ENCODE measurements at places on chromosomes 12 and 14.
A peak's percentile ranks its signal among the peaks of the same experiment; 100 is the strongest.

DNA sequence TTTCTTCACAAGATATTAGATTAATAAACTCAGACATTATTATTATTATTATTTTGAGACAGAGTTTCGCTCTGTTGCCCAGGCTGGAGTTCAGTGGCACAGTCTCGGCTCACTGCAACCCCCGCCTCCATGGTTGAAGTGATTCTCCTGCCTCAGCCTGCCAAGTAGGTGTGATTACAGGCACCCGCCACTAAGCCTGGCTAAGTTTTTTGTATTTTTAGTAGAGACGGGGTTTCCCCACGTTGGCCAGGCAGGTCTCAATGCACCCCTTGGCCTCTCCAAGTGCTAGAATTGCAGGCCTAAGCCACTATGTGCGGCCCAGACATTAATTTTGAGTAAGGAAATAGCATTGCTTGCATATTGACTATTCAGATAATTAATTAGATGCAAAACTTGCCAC is 554.9 kb upstream of the LRFN5 start:
- no peak for DNase-seq

DNA sequence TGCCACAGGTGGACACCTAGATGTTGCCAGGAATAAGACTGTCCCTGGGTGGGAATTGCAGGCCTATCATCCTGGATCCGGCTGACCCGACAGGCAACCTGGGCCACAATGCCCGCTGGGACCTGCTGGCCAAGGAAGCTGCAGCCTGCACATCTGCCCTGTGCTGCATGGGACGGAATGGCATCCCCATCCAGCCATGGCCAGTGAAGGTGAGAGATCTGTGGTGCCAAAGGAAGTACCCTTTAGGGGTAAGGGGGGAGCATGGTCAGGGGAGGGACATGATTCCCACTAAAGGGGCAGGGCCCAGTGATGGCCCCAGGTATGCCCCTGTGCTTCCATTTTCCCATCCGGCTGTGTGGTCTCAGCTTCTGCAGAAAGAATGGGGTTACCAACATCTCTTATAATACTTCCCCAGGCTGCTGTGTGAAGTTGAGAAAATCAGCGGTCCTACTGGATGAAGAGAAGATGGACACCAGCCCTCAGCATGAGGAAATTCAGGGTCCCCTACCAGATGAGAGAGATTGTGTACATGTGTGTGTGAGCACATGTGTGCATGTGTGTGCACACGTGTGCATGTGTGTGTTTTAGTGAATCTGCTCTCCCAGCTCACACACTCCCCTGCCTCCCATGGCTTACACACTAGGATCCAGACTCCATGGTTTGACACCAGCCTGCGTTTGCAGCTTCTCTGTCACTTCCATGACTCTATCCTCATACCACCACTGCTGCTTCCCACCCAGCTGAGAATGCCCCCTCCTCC is 8.6 kb upstream of the OAS2 start:
- DNase-seq = no peak

- no peak for DNase-seq
Measured at GRCh38 chr14:98101323-98101722, 1170.7 kb downstream of the BCL11B start.

- DNase-seq = no peak
Measured at GRCh38 chr12:11650286-11651281, 1.1 kb downstream of the ETV6 start.

- no peak for DNase-seq
Measured at GRCh38 chr12:9883175-9883574, 1.9 kb downstream of the KLRF2 start.

GRCh38 chr12:85260896-85261295 is 19.1 kb upstream of the ALX1 start:
- no peak for DNase-seq

- DNase-seq = no peak
Measured at GRCh38 chr14:64253672-64254071, 40.5 kb downstream of the ESR2 start.

DNA sequence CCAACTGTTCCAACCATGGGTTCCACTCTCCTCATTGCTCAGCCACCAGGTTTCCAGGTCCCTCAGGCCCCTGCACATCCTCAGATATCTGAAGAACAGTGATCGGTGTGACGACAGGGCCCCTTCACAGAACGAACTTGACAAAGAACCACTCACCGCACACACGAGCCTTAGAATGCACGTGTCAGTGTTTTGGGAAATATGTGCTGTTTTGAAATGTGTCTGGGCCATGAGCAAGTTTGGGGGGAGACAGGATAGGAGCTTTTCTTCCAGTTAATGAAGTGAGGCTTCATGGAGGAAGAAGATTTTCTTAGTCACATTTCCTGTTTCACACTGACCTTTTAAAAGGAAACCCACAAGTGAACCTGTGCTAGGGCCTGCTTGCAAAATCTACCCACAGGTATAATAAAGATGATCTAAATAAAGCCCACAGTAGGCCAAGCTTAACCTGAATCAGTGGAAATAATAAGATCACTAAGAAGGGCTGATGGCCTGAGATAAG is 58.6 kb downstream of the ZFP36L1 start:
- no peak for DNase-seq

DNA sequence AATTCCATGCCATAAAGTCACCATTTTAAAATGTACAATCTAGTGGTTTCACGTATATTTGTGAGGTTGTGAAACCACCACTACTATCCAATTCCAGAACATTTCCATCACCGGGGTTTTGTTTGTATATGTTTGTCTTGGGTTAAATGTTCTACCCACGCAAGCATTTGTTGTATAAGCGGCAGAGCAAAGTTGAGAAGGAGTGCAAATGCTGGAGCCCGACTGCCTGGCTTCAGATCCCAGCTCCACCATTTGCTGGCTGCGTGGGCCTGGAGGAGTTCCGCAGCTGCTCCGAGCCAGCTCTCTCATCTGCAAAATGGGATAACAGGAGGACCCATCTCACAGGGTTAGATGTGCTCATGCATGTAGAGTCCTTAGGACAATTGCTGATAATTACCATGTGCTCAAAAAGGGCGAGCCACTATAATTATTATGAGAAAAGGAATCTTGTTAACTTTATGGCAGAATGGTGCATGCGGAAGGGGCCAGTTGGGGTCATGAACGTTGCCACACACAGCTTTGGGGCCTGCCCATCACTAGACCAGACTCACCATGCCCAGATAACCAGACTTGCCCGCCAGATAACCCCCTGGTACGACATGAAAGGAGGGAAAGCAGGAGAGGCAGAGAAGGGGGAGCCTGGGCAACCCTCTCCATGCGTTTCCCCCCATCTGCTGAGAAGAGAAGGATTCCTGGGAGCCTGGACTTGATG is 6.4 kb downstream of the ACTN1 start:
- no peak for DNase-seq

GRCh38 chr14:94880876-94881275 is 111.0 kb upstream of the GSC start:
- DNase-seq = no peak

- DNase-seq = no peak
Measured at GRCh38 chr12:57629897-57630471, 3.0 kb downstream of the B4GALNT1 start.

DNA sequence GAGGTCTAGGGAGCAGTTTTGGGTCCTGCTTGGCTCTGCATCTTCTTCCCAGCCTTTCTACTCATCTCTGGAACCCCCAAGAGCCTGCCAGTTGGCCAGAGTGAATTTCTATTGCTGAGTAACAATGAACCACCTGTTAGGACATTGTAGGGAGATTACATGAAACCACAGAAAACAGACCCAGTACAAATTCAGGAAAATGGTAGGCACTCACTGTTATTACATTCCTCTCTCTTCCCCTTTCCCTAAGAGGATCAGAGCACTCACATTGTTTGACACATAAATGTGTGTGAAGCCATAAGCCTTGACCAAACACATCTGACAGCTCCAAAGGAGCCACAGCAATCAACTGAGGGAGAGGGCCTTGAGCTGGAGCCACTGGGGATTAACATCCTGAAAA is 216.1 kb downstream of the TMEM132D start:
- DNase-seq = no peak

DNA sequence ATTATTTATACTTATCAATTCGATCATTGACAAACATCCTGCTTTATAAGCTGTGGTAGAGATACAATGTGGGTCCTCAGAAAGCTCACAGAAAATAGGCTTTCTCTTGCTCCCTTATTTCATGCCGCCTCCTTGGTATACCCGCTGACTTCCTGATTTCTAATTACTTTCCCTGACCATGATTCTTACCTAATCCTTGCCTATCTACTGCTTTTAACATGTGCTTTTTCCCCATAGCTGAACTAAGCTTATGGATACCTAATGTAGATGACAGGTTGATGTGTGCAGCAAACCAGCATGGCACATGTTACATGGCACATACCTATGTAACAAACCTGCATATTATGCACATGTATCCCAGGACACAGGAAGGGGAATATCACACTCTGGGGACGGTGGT is 65.1 kb downstream of the ITPR2 start:
- no peak for DNase-seq

- no peak for DNase-seq
Measured at GRCh38 chr12:98939926-98940325, 294.8 kb downstream of the APAF1 start.

DNA sequence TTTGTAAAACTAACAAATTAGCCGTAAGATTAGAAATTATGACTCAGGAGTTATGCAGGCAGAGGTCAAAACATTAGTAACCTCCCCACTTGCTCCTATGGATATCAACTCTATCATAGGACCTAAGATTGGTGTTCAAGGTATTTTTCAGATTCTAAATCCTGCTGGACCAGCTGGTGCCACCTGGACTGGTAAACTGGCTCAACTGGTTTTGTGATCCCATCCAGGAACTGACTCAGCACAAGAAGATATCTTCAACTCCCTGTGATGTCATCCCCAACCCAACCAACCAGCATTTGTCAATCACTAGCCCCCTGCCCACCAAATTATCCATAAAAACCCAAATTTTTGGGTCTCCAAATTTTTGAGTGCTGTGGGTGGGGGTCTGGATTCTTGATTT is 98.1 kb upstream of the OR4E1 start:
- DNase-seq = no peak

DNA sequence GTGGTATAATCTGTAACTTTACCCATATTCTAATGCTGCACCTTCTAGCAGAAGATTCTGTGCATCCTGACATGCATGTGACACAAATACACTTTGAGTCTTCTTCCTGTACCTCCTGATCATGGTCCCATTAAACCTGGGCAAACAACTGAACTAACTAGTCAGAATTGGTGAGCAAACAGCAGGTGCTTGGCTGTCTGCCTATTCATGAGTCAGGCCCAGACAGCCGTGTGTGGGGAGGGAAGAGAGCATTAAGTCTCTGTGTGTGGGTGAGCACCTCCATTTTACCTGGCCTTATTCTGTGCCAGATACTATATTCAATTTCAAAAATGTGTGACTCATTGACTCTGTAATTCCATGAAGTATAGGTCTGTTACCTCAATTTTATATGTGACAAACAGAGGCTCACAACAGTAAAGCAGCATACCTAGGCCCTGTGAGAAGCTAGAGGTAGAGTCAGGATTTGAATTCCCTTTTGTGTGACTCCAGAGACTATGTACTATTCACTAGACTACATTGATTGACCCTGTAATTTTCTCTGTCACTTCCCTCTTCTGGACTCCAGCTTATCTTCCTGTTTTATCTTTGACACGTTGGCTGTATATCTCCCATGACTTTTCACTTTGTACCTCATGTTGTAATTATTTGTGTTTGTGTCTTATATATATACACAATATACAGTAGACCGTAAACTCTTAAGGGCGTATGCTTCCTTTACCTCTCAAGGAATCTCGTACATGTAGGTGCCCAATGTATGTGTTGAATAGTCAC is 32.2 kb downstream of the SUSD6 start:
- no peak for DNase-seq

- DNase-seq = no peak
Measured at GRCh38 chr12:97941686-97942354, 479.2 kb downstream of the RMST start.

GRCh38 chr14:56709201-56709600 is 101.1 kb downstream of the OTX2 start:
- no peak for DNase-seq

GRCh38 chr14:91015435-91015834 is 45.0 kb downstream of the RPS6KA5 start:
- DNase-seq = no peak

- no peak for DNase-seq
Measured at GRCh38 chr12:60185060-60185459, 589.2 kb downstream of the SLC16A7 start.

- DNase-seq = no peak
Measured at GRCh38 chr12:87231818-87232217, 797.4 kb downstream of the C12orf50 start.

GRCh38 chr12:82708061-82708879 is 21.6 kb downstream of the TMTC2 start:
- no peak for DNase-seq

- DNase-seq = no peak
Measured at GRCh38 chr12:123533672-123534643, at the start of gene RILPL1. TSS of gene RILPL1 (minus strand) at chr12:123533719. CDS start at chr12:123533482, 237 bp downstream.

- DNase-seq = no peak
Measured at GRCh38 chr12:113519464-113520307, 48.0 kb upstream of the LHX5 start.

- no peak for DNase-seq
Measured at GRCh38 chr14:92973261-92973797, 50.4 kb downstream of the CHGA start.

DNA sequence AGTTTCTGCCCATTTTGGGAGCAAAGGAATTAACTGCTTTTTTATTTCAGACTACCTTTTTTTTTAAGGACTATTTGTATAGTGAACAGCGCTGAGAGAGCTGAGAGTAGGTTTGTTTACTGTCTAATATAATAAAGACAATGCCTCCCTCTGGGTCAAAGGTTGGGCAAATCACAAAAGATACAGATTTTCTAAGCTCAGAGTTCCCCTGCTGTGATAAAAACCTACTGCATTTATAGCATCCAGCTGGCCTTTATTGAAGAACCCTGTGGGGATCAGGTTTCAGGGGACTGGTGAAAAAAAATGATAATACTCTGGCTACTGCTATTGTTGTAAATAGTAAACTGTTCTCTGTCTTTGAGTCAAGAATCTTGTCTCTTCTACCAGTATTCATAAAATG is 28.7 kb downstream of the CCDC59 start:
- no peak for DNase-seq

GRCh38 chr14:89911010-89911919 is 43.3 kb downstream of the EFCAB11 start:
- DNase-seq = peak; percentile 20
